ENCODE measurements at places on chromosomes 16 and 17.

- DNase-seq: no peak
These were observed 17.2 kb downstream of the SLC16A3 start for GRCh38 chr17:82246040-82246364.

- DNase-seq: no peak
These were observed 681 bp upstream of the MAPT start for GRCh38 chr17:45893725-45894021.

DNA sequence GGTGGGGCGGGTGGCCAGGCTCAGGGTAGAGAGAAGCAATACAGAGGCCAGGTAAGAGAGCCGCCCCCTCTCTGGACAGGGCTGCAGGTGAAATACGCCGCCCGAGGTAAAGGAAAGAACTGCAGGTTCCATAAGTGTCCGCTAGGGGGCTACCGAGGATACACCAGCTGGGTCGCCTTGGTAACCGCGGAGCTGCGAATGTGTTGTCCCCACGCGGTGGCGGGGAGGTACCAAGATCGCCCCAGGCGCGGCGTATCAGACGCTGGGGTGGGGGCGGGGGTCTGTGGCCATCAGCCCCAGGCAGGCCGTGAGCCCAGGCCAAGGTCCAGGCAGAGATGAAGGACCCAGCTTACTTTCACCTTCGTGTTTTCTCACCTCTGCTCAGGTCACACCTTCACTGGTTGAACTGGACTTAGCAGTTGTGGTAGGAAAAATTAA lies 18.4 kb upstream of the ZFP90 start:
- peak; percentile 84 for DNase-seq

GRCh38 chr16:87681981-87682570 lies 79.8 kb downstream of the JPH3 start:
- DNase-seq: peak; percentile 48

DNA sequence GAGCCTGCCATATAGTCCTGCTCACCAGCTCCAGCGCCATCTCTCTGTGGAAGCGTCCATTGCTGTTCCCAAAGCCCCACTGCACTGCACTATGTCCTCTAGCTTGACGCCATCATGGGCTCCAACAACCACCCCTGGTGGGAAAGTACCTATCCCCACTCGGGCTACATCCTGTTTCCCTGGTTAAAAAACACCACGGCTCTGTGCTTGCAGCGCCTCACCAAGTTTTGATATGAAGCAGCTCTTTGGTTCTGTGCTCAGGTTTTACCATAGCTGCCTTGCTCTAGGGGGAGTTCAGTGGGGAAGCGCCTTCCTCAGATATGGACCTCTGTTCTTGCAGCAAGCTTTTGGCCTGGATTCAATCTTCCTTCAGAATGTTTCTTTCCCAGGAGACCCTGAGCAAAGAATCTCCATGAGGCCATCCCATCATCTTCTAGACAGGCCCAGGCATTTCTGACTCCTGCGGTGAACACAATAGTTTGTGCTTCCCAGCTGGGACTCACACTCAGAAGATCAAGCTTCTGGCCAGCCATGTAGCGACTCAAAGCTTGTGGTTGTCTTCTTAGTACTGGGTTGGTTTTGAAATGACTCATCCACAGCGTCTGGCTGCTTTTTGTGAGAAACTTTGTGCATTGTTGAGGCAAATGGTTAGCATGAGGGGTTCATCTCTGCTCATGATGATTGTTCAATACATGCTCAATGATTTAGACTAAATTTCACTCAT lies 39.5 kb downstream of the DYNLRB2 start:
- DNase-seq: peak; percentile 73

- DNase-seq: no peak
These were observed 12.8 kb downstream of the CACNG5 start for GRCh38 chr17:66847704-66848103.

DNA sequence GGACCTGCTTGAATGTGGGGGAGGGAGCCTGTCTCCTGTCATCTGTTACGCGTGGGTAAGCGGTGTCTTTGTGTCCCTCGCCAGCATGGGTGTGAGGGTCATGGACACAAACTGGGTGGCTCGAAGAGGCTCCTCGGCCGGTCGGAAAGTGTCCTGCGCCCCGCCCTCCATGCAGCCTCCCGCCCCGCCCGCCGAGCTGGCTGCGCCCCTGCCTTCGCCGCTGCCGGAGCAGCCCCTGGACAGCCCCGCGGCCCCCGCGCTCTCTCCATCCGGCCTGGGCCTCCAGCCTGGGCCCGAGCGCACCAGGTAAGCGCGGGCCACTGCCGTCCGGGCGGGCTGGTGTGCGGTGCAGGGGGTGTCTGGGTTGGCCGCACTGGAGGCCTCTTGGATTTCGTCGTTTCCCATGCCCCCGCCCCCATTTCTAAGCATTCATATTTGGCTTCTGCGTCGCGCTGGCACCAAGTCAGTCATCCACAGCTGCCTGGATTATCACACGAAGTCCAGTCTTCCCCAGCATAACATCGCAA lies 43.8 kb downstream of the ELAC2 start:
- no peak for DNase-seq

DNA sequence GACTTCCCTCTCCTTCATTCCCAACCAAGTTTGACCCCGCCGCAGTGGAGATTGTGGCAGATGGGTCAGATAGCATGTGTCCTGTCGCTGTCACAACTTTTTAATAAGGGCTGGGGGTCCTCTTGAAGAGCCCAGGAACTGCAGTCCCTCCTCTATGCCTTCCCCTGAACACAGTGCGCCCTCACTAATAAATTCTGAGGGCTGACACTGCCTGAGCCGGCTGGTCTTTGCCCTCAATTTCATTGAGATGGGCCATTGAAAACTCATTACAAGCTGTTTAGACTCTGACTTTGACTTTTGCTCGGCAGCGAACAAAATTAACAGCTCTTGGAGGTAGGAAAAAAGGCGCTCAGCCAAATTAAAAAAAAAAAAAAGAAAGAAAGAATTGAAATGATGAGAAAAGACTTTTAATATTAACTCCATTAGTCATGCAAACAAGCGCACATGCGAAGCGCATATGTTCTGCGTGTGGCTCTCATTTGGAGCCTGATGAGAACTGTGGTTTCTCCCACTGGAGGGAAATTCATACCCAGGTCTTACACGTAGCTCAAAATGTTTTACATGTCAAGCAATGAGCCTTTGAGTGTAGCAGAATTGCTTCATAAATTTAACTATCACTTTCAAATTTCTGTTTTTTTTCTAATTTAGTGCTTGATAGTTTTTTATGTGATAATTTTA lies 704.7 kb downstream of the WWOX start:
- no peak for DNase-seq

GRCh38 chr17:74987909-74988711 lies 678 bp downstream of the CDR2L start:
- DNase-seq: peak; percentile 37

DNA sequence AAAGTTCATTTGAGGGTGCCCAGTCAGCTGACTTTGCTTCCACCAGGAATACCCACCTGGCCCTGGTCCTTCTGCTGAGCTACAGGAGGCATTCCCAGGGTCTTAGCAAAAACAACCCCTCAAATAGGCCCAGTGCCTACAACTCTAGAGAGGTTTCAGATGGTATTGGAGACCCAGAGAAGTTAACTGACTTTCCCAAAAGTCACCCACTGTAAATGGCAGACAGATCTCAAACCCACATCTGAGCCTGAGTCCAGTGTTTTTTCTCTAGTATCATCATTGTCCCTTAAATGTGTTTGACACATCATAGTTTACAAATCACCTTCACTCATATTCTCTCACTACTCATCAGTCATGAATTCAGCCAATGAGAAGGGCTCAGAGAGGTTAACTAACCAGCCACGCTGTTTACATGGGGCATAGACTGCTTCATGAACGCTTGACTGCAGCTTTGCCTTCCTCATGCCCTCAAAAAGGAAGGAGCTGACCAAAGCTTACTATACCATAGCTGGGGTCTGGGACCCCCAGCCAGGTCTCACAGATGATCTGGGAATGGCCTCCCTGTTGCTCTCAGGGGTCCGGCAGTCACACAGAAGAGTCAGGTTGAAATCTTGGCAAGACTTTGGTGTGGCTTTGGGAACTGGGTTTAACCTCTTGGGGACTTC lies 3.7 kb downstream of the PHOSPHO1 start:
- DNase-seq: no peak

GRCh38 chr16:49084628-49085390 lies 196.8 kb downstream of the CBLN1 start:
- no peak for DNase-seq

- DNase-seq: no peak
These were observed 320.2 kb downstream of the MAP2K6 start for GRCh38 chr17:69734656-69735055.

GRCh38 chr17:9286434-9286833 lies 265.1 kb downstream of the NTN1 start:
- DNase-seq: no peak

- no peak for DNase-seq
These were observed 193.9 kb downstream of the IRF8 start for GRCh38 chr16:86092586-86093480.

GRCh38 chr17:48356866-48357265 lies 73.1 kb downstream of the SKAP1 start:
- DNase-seq: no peak

GRCh38 chr17:17535957-17536356 lies 39.8 kb upstream of the RASD1 start:
- no peak for DNase-seq

DNA sequence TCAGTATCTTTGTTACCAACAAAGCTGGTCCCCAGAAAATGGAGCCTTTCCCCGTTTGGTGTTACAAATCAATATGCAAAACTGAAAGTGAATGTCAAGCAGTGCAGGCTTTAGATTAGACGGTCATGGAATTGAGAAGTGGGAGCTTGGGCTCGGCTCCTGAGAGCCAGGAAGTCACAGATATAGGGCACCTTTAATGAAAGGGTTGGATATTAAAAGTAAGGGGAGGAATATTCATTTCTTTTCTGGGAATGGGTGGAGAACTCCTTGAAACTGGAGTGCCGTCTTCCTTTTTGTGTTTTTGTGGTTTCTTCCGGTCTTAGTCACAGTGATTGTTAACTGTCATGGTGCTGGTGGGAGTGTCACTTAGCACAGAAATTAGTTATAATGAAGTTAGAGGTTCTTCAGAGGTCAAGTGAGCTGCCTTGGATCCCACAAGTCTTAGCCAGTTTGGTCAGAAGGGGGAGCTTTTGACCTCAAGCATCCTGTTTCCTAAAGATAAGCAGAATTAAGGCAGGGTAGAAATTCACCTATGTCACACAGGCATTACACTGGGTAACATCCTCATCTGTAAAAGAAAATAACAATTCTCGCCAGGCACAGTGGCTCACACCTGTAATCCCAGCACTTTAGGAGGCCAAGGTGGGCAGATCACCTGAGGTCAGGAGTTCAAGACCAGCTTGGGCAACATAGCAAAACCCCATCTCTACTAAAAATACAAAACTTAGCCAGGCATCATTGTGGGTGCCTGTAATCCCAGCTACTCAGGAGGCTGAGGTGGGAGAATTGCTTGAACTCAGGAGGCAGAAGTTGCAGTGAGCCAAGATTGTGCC lies 9.6 kb upstream of the EIF1 start:
- DNase-seq: peak; percentile 68

DNA sequence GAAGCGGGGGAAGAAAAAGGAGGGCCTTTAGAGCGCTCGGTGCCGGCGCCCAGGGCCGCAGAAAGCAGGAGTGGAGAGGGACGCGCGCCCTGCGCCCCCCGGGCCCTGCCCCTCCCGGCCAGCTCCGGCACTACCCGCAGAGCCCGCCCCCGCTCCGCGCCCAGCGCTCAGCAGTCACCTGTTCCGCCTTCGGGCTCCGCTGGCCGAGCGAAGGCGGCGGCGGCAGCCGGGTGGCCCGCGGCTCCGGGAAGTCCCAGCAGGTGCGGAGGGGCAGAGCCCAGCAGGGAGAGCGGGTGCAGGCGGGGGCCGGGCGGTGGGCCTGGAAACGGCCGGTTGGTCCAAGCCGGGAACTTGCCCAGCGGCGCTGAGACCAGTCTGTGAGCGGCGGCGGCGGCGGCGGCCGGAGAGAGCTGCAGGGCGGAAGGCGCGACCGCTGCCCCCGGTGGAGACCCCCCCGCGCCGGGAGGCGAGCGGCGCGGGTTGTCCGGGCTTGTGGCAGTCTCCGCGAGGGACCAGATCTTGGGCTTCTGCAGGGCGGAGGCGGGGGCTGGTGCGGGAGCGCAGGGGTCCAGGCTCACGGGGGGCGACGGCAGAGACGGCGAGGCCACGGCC lies 2.2 kb downstream of the IRX3 start:
- no peak for DNase-seq

- no peak for DNase-seq
These were observed 422.3 kb upstream of the PSMD7 start for GRCh38 chr16:73874324-73874723.

DNA sequence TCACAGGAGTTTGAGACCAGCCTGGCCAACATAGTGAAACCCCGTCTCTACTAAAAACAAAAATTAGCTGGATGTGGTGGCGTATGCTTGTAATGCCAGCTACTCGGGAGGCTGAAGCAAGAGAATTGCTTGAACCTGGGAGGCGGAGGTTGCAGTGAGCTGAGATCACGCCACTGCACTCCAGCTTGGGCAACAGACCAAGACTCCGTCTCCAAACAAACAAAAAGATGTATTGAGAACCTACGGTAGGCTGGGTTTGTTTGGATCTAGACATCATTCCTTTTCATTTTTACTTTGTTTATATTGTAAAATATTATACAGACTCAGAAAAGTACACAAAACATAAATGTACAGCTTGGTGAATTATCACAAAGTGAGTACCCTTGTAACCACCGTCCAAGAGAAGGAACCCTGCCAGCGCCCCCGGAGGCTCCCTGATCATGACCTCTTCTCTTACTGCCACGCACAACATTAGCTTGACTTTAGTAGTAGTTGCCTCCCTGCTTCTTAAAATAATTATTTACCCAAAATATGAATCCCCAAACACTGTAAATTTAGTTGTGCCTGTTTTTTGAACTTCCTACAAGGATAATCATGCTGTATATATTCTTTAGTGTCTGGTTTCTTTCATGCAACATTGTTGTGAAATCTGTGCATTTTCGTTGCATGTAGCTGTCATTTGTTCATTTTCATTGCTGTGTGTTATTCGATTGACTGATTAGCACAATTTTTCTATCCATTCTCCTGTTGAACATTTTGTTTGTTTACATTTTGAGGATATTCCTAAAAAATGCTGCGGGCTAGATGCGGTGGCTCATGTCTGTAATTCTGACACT lies 56.5 kb downstream of the KSR1 start:
- no peak for DNase-seq

GRCh38 chr16:85275533-85276249 lies 163.4 kb upstream of the CIBAR2 start:
- peak; percentile 72 for DNase-seq

DNA sequence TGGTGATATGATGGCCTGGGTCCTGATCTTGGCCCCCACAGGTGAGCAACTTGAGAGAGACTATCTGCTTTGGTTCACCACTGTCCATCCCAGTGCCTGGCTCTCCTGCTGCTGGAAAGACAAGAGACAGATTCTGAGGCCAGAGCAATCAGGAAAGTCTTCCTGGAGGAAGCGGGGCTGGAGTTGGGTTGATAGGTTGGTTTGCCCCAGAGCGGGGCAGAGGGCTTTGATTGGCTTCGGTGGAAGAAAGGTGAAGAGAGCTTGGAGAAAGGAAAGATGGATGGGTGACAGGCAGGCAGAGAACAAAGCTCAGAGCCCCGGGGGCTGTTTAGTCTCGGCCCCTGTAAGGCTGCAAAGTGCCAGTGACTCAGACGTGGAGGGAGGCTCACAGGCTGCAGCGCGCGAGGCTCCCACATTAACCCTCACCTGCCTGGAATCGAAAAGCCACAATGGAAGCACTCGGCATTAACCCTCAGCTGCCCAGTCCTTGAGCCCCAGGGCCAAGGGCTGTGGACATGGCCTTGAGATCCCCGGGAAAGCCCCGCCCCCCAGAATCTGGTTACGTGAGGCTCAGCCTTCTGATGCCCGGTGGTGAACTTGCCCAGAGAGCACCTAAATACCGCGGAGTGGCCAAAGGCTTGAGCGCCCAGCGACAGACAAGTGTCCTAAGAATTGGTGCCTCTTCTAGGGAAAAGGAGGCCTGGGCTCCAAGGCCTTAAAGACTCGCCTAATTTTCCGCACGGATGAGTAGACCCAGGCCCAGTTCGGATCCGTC lies 996 bp upstream of the CPNE2 start:
- DNase-seq: no peak
